ENCODE measurements at places on chromosomes 1 and 21. TPM values are rescaled to one million over a fixed set of nuclear protein-coding genes. Genes with fewer than 3 reads are reported as not detected.

The BARHL2 gene
- not detected for polyA plus RNA-seq

DNA sequence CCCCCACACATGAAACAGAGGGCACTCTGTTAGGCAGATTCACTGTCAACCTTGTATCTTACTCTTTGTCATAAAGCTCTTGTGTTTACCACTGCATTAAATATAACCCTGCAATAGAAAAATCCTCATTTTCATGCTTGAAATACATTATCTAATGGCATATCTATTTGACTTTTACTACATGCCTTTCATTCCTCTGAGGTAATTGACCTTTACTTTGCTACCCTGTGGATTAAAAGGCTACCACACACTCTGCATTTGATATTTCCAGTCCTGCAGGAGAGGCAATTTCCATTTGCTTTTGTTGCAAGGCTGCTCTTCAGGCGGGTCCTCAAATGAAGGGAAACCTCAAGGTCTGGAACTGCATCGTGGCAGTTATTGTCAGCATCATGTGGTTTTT is 238.0 kb downstream of the NTNG1 start:
- H3K27ac ChIP-seq = no peak overlapping the region
- H3K4me3 ChIP-seq = no peak overlapping the region
- H3K36me3 ChIP-seq = no peaks in the 10 kb centered on the region
- peaks cover 34% of the 10 kb centered on the region for H3K27me3 ChIP-seq
- no peaks in the 10 kb centered on the region for H3K4me1 ChIP-seq
- DNase-seq = no peak

DNA sequence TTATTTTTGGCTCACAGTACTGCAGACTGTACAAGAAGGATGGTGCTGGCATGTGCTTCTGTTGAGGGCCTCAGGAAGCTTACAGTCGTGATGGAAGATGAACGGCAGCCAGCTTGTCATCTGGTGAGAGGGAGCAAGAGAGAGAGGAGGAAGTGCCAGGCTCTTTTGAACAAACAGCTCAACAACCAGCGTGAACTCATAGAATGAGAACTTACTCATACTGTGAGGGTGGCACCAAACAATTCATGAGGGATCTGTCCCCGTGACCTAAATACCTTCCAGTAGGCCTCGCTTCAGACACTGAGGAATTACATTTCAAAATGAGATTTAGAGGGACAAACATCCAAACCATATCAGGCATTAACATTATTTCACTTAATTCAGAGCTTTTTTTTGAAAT is 84.7 kb downstream of the PKN2 start:
- peaks cover 5% of the 10 kb centered on the region for H3K4me1 ChIP-seq
- H3K4me3 ChIP-seq = no peak overlapping the region
- no peaks in the 10 kb centered on the region for H3K27me3 ChIP-seq
- no peak for DNase-seq
- no peak overlapping the region for H3K27ac ChIP-seq
- H3K36me3 ChIP-seq = peaks cover 30% of the 10 kb centered on the region

- no peaks in the 10 kb centered on the region for H3K36me3 ChIP-seq
- H3K4me1 ChIP-seq = no peaks in the 10 kb centered on the region
- DNase-seq = no peak
- no peak overlapping the region for H3K27ac ChIP-seq
- H3K27me3 ChIP-seq = no peaks in the 10 kb centered on the region
Observed at GRCh38 chr21:39536835-39537234, 75.9 kb upstream of the B3GALT5 start.

DNA sequence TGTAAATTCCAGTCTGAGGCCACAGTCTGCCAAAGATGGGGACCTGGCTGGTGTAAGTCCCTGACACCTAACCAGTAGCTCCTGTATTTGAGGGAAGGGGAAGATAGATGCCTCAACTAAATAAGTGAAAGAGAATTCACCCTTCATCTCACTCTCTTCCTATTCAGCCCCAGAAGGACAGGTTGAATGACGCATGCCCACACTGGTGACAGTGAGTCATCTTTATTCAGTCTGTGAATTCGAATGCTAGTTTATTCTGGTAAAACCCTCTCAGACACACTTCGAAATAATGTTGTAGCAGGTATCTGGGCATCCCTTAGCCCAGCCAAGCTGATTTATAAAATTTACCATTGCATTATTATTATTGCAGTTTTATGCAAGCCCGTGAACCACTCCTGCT is 617.0 kb upstream of the PRMT6 start:
- no peaks in the 10 kb centered on the region for H3K36me3 ChIP-seq
- no peak overlapping the region for H3K4me3 ChIP-seq
- H3K27ac ChIP-seq = no peak overlapping the region
- H3K27me3 ChIP-seq = no peaks in the 10 kb centered on the region
- no peaks in the 10 kb centered on the region for H3K4me1 ChIP-seq

DNA sequence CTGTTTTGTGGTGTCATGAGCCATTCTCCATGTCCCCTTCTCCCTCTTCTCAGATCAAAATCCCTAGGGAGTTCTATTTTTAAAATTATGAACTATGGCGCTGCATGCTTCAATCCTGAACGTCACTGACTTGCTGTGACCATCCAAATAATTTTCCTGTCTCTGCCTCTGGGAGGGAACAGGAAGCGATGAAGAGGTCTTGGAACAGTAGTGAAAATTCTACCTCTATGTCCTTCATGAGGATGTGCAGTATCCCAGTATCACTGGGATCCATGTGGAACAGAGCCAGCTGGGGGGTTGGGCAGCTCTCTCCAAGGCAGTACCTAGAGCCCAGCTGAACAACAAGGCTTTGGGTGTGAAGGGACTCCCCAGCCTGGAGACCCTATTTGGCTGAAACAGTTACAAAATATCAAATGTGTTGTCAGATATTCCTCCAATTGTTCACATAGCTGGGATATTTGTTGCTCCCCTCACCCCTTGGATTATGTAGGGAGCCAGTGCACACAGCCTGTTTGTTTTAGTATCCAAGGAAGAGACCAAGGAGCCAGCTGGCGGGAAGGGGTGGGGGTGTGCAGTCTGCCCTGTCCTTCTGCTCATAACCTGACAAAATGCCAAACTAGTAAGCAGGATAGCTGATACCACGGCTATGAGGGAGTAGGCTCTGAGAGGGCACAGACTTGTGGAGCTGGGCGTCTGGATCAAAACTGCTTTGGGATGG is 7.6 kb downstream of the DCLRE1B start:
- no peaks in the 10 kb centered on the region for H3K27me3 ChIP-seq
- H3K36me3 ChIP-seq = peaks cover 6% of the 10 kb centered on the region
- no peak for DNase-seq
- H3K4me3 ChIP-seq = no peak overlapping the region
- H3K4me1 ChIP-seq = peaks cover 5% of the 10 kb centered on the region
- no peak overlapping the region for H3K27ac ChIP-seq

- H3K4me3 ChIP-seq = no peak overlapping the region
- no peaks in the 10 kb centered on the region for H3K27me3 ChIP-seq
- H3K27ac ChIP-seq = no peak overlapping the region
- H3K36me3 ChIP-seq = no peaks in the 10 kb centered on the region
- DNase-seq = no peak
- no peaks in the 10 kb centered on the region for H3K4me1 ChIP-seq
Observed at GRCh38 chr1:215793180-215793579, 226.1 kb downstream of the KCTD3 start.

Data from naive B cell (primary cell).